ENCODE measurements at places on chromosomes 6 and 20.

DNA sequence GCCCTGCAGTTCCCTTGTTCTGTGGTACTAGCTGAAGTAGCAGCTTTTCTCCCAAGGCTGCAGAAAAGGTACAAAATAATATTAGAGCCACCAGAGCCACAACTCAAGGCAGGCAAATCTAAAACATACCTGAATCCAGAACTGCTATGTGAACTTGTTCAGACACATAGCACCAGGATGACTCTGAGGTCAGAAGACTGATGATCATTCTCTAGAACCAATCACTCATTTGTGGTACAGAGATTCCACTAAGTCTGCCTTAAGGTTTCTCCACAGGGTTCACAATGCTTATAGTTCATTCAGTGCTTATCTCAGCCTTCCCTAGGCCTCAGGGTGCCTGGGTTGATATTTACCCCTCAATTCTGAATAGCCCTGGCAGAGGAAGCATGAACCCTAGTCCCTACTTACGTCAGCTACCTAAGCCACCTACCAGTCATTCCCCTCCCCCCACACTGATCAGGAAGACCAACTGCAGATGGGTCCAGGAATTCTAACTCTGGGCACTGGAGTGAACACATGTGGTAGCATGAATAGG is 140.9 kb upstream of the MOCS1 start:
- DNase-seq: no peak

DNA sequence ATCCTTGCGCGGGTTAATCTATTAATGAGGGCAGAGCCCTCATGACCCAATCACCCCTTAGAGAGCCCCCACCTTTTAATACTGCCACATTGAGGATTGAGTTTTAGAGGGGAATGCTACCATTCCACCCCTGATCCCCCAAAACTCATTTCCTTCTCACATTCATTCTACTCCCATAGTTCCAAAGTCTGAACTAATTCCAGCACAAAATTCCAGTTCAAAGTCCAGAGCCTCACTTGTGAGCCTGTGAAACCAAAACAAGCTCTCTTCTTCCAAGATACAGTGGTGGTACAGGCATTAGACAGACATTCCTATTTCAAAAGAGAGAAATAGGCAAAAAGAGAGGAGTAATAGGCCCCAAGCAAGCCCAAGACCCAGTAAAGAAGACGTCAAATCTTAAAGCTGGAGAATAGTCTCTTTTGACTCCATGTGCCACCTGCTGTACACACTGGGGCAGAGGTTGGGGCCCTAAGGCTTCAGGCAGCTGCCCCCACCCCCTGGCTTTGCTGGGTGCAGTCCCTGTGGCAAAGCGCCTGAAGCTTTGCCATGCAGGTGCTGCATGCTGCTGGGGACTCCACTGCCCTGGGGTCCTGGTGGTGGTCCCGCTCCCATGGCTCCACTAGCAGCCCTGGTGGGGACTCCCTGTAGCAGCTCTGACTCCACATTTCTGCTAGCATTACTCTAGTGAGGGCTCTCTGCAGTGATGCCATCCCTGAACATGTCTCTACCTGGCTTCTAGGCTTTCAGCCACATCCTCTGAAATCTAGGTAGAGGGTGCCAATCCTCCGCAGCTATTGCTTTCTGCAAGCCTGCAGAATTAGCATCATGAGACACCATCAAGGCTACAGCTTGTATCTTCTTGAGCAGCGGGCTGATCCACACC is 41.3 kb downstream of the RSPH3 start:
- DNase-seq: no peak

GRCh38 chr6:91167846-91168245 is 581.0 kb upstream of the MAP3K7 start:
- no peak for DNase-seq

DNA sequence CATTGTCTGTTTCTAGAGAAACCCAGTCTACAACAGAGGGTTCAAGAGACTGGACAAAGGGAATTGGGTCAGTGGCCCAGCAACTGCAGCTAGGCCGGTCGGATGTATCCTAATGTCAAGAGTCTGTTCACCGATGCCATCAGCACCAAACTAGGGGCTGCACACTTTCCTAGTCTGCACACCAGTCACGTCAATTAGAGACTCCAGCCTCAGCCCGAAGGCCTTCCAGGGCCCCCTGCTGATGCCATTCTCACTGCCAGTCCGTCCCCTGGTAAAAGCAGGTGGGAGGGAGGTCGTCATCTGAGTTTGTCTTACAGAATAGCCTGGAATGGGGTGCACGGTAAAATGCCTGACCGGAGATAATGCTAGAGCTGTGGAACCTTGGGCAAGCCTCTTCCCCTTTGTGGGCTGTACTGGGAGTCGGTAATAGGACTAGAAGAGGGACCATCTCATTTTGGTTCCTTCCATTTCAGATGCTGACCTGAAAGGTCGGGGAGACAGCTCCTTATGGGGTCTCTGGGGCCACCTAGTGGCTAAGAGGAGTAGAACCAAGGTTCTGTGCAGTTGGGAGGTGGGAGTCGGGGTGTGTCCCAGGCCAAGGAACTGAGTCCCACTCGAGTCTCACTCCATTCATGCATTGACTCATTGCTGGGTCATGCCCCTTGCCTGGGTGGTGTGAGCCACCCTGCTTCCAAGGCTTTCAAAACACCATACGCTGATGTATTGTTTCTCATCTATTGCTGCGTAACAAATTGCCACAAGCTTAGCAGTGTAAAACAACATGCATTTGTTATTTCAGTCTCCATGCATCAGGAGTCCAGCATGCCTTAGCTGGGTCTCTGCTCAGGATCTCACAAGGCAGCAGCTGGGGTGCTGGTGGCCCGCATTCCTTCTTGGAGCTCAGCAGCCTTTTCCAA is 5.1 kb downstream of the SOX12 start:
- DNase-seq: peak; percentile 79

- DNase-seq: no peak
Observed at GRCh38 chr6:24859132-24859531, 60.4 kb upstream of the ARMH2 start.

DNA sequence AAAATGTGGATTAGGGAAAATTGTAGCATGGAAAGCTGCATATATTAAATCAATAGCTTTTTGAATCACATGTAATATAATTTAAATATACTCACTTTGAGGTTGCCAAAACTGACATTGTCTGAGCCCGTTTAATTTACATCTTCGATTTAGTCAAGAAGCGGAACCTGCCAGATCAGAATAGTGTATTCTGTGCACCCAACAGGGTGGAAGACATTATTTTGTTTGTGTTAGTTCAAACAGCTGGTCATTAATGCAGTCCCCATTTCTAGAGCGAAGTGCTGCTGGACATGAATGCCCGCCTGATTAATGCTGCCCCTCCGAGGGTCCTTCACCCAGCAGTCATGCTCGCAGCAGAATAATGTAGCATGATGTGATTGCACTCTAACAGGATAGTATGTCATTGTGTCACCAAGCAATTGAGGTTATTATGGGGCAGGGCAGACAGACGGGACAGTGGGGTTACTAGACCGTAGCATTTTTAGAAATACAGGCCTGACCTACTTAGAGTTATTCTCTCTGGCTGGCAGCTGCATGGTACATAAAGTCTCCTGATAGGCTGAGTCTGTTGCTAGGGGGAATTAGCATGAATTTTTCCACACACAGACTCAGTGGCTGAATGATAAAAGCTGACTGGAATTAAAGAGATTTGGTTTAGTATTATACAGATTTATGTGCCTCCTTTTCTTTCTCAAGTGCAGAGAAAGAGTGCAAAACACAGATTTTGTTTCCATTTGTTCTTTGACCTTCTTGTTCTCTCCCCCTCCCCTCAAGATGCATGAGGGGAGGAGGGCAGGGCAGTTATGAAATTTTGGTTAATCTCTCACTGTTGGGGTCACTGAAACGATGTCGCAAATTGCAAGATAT is 147.1 kb downstream of the PRL start:
- DNase-seq: no peak

DNA sequence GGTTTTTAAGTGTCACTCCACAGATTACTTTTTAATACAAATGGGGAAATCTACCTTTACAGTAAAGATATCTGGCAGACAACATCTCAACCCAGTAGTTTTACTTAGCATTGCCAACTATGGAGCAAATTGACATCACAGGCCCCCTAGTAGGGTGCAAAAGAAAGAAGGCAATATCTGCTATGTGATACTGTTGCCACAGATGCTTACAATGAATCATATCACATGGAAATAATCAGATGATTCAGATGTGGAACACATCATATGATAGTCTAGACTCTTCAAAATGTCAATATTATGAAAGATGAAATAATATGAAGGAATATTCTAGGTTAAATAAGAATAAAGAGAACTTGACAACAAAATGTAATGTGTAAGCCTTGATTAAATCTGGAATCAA is 322.5 kb downstream of the BMP2 start:
- DNase-seq: no peak

GRCh38 chr20:7695051-7695495 is 245.2 kb downstream of the HAO1 start:
- DNase-seq: no peak

- peak; percentile 66 for DNase-seq
Observed at GRCh38 chr20:32249030-32249738, 28.3 kb upstream of the KIF3B start.

DNA sequence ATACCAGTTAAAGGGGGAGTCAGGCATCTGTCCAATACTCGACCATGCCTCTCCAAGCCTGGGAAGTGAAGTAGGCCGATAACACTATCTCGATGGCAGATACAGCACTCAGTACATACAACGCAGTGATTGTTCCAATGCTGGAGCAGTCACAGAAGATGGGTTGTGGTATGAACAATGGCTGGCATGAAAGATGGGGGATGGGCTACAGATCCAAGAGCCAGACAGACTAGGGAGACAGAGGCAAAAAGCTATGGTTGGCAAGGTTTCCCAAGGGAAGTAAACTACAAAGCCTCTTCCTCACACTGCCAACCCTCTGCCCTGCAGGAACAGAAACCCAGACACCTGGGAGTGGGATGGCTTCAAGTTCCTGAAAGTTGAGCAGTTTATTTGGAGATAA is 19.2 kb downstream of the FKBP1A start:
- no peak for DNase-seq

DNA sequence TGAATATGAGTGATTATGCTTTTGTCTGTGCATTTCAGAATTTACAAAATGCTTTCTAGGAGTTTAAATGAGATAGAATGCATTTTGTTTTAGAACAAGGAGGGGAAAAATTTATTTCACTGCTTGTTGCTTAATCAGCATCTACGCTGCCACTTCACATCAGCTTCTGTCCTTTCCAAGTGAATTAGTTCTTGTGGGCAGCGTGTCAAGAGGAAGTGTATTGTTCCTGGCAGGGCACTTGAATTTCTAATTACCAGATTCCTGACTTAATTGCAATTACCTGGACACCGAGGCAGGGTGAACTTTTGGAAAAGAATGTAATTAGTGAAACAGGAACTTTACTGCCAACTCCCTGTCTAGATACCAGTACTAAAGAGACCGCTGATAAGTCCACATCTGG is 263.5 kb downstream of the TMEM242 start:
- DNase-seq: no peak

- peak; percentile 53 for DNase-seq
Observed at GRCh38 chr20:37529214-37529967, 1.7 kb upstream of the BLCAP start.

DNA sequence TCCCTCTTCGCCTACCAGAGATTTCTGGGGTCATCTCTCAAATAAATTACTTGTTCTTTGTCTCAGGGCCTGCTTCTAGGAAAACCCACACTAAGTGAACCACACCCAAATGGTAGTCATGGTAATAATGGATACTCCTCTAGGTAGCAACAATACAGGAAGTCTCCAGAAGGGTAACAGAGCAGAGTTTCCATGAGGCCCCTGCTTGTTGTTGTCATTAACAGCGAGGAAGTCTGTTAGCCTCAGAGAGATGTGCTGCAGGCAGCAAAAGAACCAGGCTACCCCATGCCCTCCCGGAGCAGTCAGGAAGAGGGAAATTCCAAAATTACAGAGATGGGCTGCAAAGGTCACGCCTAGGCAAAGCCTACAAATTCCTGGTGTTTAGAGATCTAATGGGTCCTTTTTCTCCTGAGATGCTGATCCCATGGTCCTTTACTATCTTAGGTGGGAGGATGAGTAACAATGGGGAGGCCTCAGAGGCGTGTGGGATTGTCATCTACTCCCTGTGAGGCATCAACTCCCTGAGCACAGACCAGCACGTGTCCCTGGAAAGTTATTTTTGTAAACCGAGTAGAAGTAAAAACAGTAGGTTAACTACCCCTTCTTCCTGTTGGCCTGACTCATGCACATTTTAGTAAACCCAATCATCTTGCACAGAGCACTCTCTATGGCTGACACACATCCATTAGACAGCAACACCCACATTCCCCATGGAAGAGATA is 10.1 kb downstream of the ISM1 start:
- peak; percentile 67 for DNase-seq

DNA sequence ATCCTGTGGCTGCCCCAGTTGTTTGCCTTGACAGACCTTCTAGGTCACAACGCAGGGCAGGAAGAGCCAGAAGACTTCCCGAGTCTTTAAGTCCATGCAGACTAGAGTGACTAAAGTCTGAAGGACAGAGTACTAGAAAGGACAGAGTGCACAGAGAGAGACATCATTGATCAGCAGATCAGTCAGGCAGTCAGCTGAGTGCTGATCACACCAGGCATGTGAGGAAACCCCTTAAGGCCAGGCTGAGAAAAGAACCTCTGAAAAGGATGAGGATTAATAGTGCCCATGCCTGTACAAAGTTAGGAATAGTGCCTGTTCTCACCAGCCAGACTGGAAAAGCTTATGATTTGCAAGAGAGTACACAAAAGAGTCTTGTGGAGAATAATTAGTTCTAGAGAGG is 91.3 kb downstream of the CFAP61 start:
- DNase-seq: no peak

- no peak for DNase-seq
Observed at GRCh38 chr20:22472447-22473100, 111.8 kb downstream of the FOXA2 start.

- DNase-seq: no peak
Observed at GRCh38 chr20:49833483-49833882, 20.9 kb downstream of the SLC9A8 start.

GRCh38 chr6:45105170-45105820 is 222.8 kb upstream of the RUNX2 start:
- no peak for DNase-seq
